ENCODE measurements at places on chromosomes 5 and 9. TPM values are rescaled to one million over a fixed set of nuclear protein-coding genes. Genes with fewer than 3 reads are reported as not detected.

DNA sequence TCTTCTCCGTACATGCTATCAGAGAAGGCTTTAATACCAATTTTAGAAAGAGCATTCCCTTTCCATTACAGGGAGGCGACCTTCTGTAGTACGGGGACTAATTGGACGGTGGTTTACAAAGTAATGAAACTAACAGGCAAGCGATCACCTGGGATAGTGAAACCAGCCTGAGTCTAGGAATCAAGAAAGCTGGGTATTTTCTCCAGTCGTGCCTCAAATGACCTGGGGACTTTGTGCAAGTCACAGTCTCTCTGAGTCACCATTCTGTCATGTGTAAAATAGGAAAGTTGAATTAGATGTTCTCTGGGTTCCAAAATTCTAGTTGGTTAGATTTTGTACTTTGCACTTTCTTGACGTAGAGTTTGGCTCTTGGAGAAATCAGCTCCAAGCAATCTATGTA is 22.7 kb upstream of the SSBP2 start:
- DNase-seq: no peak

DNA sequence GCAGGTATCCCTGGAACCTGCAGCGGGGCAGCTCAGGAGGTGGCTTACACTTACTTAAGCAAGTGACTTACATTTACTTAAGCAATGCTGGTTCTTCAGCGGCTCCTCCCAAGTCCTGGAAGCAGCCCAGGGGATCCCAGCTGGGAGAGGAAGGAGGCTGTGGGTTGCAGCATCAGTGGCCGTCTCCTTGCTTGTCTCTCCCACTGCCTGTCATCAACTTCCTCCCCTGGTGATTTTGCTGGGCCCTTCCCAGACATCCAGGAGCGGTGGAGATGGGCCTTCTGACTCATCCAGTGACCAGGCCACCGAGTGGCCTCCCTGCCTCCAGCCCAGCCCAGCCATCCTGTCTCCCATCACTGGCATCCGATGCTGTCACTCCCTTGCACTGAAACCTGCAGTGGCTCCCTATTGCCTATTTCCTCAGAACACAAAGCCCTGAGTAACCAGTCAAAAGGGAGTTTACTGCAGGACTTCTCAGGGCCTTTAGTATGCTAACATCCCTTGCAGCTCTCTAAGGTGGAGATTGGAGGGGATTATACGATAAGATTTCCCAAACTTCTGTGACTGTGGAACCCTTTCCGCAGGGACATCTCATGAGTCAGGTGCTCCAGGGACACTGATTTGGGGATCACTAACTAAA is 155.9 kb upstream of the PHYKPL start:
- no peak for DNase-seq

GRCh38 chr9:113966394-113966793 is 90.3 kb downstream of the ZNF618 start:
- DNase-seq: no peak

GRCh38 chr9:86061972-86062739 is 37.2 kb downstream of the GOLM1 start:
- DNase-seq: no peak

GRCh38 chr5:145737578-145737977 is 97.6 kb downstream of the PRELID2 start:
- DNase-seq: no peak

DNA sequence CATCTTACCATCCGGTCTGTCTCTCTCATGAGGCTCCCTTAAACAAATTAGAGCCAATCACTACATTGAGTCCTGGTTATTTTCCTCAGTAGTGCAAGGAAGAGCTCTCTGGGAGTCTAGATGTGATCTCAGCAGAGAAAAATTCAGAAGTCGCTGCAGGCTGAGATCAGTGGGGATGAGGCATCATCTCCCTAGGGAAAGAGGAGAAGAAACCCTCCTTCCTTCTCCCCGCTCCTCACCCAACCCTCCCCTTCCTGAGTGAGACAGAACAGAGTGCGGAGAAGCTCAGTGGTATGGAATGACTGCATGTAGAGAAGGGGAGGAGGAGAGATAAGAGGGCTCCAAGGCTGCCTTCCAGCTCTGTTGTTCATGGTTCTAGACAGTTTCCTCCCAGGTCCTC is 80.5 kb downstream of the PAPPA start:
- no peak for DNase-seq

DNA sequence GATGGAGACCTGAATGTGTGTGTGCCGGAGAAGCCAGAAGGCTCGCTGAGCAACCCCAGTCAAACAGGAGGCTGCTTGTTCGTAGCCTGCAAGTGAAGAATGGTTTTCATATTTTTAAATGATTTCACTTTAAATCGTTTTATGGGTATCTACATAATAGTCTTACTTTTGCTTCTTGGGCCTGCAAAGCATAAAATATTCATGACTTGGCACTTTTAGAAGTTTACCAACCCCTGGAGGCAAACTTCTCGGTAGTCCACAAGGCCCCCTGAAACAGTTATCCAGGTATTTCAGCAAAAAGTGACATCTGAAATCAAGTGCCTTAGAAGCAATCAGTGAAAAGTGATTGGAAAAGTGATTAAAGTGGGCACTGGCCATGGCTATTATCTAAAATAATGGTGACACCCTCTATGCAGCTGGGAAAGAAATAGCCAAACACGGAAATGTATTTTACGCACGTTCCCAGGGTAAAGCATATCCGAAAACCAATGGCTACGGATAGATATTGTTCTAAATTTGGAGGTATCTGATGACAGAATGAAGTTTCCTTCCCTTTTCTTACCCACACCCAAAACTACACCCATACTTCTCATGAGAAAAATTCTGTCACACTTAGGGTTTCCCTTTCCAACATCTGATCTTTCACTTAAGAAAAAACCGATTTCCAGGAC is 39.0 kb downstream of the RAPGEF1 start:
- no peak for DNase-seq

- no peak for DNase-seq
Measured at GRCh38 chr5:88389338-88390095, 120.9 kb upstream of the TMEM161B start.

- no peak for DNase-seq
Measured at GRCh38 chr5:123120197-123120596, 31.2 kb downstream of the PRDM6 start.

GRCh38 chr5:154251529-154251928 is 61.0 kb downstream of the GALNT10 start:
- no peak for DNase-seq

DNA sequence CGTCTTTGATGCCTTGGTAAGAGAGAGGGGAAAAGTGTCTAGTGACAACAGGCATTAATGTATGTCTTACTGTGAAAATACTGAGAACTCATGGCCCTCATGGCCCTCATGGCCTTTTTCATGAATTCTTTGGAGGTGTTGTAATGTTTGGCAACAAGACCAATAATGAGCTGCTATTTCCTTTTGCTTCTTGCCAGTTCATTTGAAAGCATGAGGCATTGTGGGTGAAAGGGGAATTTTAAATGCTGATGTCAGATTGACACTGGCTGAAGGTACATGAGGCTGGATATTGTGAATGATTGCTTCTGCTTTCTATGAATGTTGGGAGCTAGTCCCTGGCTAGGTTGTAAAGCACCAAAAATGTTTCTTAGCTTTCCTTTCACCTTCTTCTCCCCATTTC is 79.2 kb downstream of the DOCK2 start:
- DNase-seq: no peak

DNA sequence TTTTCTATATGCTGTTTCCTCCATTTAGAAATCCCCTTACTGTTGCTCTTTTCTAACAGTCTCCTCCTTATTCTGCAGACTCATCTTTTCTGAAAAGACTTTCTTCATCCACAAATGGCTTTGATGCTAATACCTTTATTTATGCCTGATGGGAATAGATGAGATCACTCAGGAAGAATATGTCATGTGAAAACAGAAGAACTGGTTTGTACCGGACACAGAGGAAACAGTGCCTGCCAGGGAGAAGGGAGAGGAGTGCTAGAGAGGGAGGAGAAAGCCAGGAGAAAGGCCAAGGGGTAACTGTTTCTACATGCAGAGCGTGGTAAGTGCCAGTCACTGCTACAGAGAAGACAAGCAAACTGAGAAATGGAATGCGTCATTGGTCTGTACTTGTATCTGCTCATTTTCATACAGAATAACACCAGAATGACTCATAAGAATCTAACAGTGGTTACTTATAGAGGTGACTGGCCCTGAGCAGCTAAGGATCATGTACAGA is 45.9 kb upstream of the PJA2 start:
- DNase-seq: no peak

Gene LVRN
- 0.68 TPM for total RNA-seq

Gene NR5A1
- not detected for total RNA-seq

Gene RPL35
- 912 TPM for total RNA-seq

Gene F2RL2
- total RNA-seq: 13.0 TPM

Gene PNPLA7
- total RNA-seq: 7.2 TPM

All from osteocyte (in vitro differentiated cells).